ENCODE measurements at places on chromosomes 7 and 10.

GRCh38 chr10:46074196-46074946, 28.3 kb upstream of the MSMB start:
- no peak for DNase-seq

DNA sequence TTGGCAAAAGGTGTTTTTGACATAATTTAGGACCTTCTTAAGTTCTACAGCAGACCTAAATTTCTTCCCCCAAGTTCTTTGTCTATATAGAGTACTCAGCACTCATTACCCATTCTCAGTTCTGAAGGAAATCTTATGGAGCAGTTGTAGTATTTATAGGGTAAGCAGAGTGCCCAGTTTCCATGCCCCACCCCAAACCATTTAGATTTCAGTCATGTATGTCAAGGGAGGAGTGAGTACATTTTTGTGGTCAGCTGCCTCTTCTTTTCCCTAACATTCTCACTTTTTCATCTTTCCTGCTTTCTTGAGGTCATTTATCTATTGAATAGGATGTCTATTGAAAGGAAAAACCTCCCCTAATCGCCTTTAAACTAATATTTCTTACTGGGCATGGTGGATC, 83.3 kb downstream of the KAT6B start:
- DNase-seq = no peak

DNA sequence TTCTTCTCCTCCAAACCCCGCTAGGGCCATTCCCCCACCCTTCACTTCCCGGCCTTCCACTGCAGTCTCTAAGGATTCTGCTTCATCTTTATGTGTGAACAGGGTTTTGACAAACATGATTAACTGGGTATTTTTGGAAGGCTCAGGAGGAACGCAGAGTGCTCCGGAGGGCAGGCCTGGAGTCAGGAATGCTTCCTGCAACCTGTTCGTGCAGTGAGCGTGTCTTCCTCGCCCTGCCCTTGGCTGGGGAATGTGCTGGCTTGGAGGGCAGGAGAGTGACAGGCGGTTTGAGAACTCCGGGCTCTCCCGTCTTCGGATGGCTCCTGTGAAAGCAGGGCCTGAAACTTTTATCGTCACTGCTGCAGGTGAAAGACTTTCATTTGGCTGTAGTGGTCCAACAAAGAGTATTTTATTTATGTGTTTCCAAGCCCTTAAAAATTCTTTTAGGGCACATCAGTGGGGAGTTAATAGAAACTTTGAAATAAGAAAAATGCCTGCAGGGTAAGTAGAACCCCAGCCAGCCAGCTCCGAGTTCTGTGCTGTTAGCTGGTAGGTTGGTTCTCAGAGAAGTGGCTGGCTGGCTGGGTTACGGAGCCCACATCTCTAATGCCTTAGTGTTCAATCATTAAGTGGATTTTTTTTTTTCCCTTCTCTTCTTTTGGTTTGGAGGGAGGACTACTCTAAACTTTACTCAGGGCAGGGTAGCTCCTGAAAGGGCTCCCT, 51.0 kb downstream of the TCF7L2 start:
- no peak for DNase-seq

DNA sequence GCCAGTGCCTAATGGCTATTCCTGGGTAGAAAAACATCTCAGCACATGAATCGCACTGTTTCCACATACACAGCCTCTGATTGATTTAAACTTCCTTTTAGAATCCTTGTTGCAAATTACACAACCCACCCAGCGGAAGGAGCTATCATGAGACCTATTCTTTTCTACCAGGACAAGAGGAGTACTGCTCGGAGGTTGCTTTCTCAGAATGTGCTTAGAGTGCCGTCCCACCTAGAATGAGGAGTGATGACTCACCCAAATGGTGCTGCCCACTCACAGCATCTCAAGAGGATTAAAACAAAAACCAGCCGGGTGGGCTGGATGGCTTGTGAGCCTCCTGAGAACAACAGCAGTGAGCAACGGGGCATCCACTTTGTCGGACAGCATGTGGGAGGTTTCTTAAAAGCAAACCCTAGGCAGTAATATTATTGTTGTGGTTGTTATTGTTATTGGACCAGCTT, 128.9 kb downstream of the DGKI start:
- DNase-seq = no peak

DNA sequence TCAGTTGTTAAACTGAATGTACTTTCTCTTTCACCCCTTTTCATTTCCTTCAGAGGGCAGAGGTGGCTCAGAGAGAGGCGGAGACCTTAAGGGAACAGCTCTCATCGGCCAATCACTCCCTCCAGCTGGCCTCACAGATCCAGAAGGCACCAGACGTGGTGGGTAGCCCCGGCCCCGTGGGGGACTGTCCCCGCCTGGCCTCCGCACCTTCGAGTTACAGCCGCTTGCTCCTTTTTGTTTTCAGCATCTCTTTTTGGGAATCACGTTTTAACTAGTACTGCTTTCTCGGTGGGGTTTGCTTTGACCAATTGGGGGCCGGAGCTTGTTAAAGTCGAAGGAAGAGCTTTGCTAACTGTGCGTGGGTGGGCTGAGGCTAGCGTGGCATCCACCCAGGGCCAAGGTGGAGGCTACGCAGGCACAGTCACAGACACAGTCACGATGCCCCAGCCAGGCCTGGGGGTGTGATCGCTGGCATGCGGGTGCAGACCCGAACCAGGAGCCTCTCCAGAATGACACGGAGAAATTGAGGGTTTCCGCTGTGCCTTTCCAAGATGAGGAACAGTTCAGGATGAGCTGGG, 116.2 kb upstream of the SH2B2 start:
- DNase-seq = no peak

GRCh38 chr7:11177793-11178192, 204.1 kb downstream of the PHF14 start:
- no peak for DNase-seq

DNA sequence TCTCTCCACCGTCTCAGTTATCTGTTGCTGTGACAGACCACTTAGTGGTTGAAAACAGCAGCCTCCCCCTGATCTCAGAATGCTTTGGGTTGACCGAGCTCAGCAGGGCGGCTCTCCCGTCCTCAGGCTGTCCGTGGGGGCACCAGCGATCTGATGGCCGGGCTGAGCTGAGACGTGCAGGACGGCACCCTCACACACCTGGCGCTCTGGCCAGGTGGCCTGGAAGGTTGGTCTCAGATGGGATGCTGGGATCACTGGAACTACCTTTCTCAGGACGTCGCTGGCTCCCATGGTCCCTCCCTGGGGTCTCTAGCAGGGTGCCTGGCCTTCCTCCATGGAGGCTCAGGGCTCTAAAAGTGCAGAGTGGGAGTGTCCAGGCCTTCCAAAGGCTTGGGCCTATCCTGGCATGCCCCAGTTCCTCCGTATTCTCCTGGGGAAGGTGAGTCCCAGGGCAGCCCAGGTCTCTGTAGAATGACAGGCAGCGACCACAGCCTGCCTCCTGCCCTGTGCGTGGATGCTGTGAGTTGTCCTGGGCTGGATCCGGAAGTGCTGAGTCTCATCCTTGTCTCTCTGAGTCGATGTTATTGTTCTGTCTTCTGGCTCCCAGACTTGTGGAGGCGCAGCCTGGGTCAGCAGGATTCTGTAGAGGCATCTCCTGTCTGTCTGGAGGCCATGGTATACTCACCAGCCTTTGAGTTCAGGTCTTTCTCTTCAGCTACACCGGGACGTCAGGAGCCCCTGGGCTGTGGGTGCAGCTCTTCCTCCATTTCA, 12.2 kb upstream of the PWWP2B start:
- no peak for DNase-seq

- no peak for DNase-seq
Observed at GRCh38 chr7:105448181-105448580, 59.5 kb upstream of the SRPK2 start.

GRCh38 chr7:4634166-4634565, 47.9 kb upstream of the FOXK1 start:
- no peak for DNase-seq

DNA sequence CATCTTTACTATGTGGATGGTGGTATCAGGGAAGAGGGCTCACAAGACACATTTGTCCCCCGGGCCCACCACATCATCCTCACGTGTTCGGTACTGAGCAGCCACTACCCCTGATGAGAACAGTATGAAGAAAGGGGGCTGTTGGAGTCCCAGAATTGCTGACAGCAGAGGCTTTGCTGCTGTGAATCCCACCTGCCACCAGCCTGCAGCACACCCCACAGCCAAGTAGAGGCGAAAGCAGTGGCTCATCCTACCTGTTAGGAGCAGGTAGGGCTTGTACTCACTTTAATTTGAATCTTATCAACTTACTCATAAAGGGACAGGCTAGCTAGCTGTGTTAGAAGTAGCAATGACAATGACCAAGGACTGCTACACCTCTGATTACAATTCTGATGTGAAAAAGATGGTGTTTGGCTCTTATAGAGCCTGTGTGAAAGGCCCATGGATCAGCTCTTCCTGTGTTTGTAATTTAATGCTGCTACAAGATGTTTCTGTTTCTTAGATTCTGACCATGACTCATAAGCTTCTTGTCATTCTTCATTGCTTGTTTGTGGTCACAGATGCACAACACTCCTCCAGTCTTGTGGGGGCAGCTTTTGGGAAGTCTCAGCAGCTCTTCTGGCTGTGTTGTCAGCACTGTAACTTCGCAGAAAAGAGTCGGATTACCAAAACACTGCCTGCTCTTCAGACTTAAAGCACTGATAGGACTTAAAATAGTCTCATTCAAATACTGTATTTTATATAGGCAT, 9.1 kb upstream of the CSGALNACT2 start:
- no peak for DNase-seq

DNA sequence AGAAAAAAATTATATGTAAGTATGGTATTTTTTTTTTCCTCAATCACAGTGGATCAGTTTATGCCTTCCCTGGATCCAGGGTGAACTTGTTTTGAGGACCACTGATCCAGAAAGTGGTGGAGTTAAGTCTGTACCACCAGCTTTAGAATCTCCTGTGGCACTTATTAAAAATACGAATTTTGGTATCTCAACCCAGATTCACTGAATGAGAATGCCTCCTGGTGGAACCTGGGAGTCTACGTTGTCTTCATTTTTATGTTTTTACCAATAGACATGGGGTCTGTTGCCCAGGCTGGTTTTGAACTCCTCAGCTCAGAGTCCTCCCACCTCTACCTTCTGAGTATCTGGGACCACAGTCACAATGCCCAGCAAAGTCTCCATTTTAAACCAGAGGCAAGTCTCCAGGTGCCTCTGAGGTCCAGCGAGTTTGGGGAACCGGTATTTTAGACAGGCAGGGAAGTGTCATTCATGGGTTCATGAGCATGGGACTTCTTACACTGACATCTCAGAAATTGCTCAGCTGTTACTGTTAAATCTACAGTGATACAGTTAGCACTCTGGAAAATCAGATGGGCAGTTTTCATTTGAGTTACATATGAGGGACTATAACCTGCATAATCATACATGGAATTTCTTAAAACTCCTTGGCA, 200.9 kb downstream of the AUTS2 start:
- DNase-seq = no peak

DNA sequence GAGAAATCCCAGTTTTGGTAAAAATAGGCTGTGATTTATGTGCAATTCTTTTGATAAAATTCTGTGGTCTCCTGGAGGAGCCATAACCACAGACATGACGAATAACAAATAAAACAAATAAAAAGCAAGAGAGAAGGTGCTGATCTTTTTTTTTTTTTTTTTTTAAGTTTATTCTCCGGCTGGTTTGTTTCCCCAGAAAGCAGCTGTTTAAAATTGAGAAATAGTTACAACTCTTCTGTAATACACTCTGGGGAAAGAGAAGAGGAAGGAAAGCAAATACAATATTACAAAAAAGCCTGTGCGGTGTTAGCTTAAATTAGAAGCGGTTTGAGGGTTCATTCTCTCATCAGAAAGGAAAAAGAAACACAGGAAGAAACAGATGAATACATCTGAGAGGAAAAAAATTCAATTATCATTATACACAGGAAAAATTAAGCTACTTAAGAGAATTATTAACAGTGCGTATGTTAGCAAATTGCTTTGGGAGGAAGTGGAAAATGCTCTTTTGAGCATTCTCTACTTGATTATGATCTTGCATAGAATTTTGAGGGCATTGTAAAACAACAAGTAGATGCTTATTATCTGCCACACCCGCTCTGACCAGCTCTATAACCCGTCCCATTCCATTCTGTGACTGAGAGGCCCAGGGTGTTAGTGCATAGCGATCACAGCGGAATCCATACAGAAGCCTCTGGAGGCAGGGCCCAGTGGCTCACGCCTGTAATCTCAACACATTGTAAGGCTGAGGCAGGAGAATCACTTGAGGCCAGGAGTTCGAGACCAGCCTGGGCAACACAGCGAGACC, 40.6 kb upstream of the WAC start:
- no peak for DNase-seq

- DNase-seq = no peak
Observed at GRCh38 chr10:125158601-125159485, 1.5 kb downstream of the CTBP2 start.

DNA sequence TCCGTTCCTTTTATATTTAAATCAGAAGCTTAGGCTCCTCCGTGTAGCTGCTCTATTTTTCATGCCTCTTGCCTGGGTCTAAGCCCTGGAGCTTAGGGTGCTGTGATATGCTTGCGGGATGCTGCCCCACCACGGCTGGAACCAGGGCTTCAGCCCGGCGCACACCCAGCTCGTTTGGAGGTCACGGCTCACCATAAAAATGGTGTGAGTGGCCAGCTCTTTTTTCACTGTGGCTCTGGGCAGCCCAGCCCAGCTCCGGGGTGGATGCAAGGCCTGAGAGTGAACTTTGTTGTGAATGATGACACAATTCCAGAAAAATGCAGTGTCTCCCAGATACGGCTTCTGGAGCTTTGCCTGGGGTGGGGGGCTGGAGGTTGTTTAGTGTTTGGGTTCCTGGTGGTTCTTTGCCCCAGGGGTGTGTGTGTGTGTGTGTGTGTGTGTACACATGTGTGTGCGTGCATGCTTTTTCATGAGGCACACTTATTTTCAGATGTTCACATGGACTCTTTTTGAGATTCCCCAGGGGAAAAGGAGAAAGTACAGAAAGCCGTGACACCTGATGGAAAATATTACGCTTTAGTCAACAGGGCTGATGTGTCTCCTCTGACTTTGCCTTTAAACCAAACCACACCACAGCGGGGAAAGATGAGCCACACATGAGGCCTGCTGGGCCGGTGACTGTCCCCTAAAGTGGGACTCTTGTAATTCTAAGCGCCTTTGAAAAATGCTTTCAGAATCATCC, 46.2 kb downstream of the GRK5 start:
- no peak for DNase-seq

- DNase-seq = no peak
Observed at GRCh38 chr7:116731023-116731395, 59.0 kb downstream of the MET start.

DNA sequence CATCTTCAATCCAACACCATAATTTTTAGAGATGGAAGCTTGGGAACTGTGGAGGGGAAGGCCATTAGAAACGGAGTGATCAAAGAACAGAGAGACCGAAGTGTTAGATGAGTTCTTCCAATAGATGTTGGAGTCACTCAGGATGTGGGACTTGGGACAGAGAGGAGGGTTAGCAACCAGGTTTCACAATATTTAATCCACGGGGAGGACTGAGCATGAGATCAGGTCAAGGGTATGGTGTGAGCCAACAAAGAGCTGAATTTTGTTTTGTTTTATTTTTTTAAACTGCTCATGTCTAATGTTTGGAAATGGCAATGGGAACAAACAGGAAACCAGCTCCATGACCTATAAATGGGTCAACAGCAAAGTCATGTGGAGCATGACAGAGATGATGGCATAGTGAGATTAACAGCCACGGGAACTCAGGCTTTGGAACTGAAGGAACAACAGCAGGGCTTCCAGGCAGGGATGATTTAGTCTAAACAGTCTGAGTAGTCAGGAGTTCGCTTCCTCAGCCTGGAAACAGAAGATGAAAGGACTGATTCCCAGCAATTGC, 38.9 kb upstream of the AMPH start:
- no peak for DNase-seq
